ENCODE measurements at places on chromosomes 6 and 20. TPM values are rescaled to one million over a fixed set of nuclear protein-coding genes. Genes with fewer than 3 reads are reported as not detected.

The ADGRF1 gene
- total RNA-seq = 1.7 TPM

DNA sequence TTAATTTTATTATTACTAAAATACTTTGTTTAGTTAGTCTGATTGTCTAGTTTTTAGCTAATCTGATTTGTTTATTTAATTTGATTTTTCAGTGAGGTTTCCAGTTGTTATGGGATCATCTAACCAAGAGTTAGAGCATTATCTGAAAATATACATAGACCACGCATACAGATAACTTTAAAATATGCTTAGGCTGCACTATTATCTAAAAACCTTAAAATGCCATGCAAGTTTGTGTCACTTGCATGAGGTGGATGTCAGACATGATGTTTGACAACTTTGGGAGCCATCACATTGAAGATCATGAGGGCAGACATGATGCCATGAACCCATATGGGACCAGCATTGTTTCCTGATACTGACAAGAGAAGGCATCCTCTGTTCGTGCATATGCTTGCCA is 610.3 kb downstream of the KHDRBS2 start:
- DNase-seq = no peak
- no peaks in the 10 kb centered on the region for H3K4me1 ChIP-seq
- no peaks in the 10 kb centered on the region for H3K36me3 ChIP-seq
- H3K27ac ChIP-seq = no peak overlapping the region

DNA sequence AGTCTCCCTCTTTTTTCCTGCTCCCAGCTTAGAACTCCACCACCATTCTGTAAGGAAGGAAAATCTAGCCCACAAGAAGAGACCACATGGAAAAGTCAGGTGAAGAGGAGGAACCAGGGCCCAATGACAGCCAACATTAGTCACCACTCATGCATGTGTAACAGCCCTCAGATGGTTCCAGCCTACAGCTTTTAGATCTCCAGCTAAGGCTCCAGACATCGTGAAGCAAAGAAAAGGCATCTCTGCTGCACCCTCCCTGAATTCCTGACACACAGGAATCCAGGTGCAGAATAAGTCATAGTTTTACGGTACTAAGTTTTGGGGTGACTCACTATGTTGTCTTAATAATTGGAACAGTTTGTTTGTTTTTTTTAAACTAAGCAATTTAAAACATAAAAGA is 25.5 kb downstream of the DCDC2 start:
- no peak overlapping the region for H3K4me3 ChIP-seq
- no peaks in the 10 kb centered on the region for H3K36me3 ChIP-seq
- no peaks in the 10 kb centered on the region for H3K4me1 ChIP-seq
- no peak for DNase-seq
- H3K27ac ChIP-seq = no peak overlapping the region

The CST4 gene
- not detected for total RNA-seq

- no peaks in the 10 kb centered on the region for H3K36me3 ChIP-seq
- peak within 1 kb of the TSS; percentile 23 for H3K27ac ChIP-seq
- peak within 1 kb of the TSS; percentile 93 for H3K4me3 ChIP-seq
- peaks cover 4% of the 10 kb centered on the region for H3K27me3 ChIP-seq
- H3K4me1 ChIP-seq = no peaks in the 10 kb centered on the region
- peak; percentile 70 for DNase-seq
These were observed at the start of gene LZTS3 for GRCh38 chr20:3172933-3173609. Gene LZTS3 (minus strand): TSS chr20:3173549. CDS start chr20:3167163, 6,386 bp downstream.

GRCh38 chr20:46279103-46279502 is 29.2 kb downstream of the CDH22 start:
- no peaks in the 10 kb centered on the region for H3K36me3 ChIP-seq
- H3K27ac ChIP-seq = no peak overlapping the region
- DNase-seq = no peak
- no peaks in the 10 kb centered on the region for H3K4me1 ChIP-seq
- no peaks in the 10 kb centered on the region for H3K27me3 ChIP-seq

DNA sequence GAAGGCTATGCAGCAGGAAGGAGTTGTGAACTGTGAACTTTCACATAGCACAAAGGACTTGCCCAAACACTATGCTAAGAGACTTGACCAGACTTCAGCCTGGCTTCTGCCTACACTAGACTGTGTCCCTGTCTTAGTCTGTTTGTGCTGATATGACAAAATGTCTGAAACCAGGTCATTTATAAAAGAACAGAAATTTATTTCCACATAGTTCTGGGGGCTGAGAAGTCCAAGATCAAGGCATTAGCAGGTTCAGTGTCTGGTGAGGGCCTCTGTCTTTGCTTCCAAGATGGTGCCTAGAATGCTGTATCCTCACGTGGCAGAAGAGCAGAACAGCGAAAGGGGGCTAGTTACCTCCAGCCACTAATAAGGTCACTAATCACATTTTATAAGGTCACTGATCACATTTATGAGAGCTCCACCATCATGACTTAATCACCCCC is 16.0 kb upstream of the MCM3 start:
- H3K4me1 ChIP-seq = peaks cover 7% of the 10 kb centered on the region
- no peak overlapping the region for H3K27ac ChIP-seq
- no peaks in the 10 kb centered on the region for H3K27me3 ChIP-seq
- no peaks in the 10 kb centered on the region for H3K36me3 ChIP-seq
- no peak for DNase-seq

The SLC22A2 gene
- not detected for total RNA-seq

DNA sequence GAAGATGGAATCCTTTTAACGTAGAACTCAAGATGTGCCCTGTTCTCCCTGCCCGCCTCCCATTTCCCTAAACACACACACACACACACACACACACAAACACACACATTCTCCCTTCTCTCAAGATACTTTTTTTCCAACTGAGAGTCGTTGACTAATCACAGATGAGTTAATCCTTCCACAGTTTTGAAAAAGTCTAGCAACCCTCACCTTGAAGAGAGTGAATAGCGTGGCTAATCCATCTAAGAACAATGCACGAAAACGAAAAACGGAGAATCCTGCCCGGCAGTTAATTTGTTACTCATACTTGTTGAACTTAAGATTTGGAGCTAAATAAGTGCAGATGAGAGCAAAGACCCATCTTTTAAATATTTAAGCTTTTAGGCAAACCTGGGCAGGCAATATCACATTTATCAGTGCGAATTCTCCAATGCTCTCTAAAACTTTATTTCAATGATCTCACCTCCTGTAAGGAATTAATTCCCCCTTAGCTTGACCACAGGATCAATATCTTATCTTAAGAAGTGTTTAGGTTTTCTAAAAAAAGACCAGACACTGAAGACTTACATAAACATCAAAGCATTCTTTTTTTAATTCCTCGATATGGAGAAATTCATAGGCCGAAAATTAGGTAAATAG is 1.1 kb downstream of the AGPAT4 start:
- DNase-seq = no peak
- no peaks in the 10 kb centered on the region for H3K4me1 ChIP-seq
- H3K27me3 ChIP-seq = no peaks in the 10 kb centered on the region
- H3K27ac ChIP-seq = no peak overlapping the region
- H3K36me3 ChIP-seq = no peaks in the 10 kb centered on the region
- peak overlapping the region; percentile 45 for H3K4me3 ChIP-seq
